ENCODE measurements at places on chromosomes 12 and 14.

DNA sequence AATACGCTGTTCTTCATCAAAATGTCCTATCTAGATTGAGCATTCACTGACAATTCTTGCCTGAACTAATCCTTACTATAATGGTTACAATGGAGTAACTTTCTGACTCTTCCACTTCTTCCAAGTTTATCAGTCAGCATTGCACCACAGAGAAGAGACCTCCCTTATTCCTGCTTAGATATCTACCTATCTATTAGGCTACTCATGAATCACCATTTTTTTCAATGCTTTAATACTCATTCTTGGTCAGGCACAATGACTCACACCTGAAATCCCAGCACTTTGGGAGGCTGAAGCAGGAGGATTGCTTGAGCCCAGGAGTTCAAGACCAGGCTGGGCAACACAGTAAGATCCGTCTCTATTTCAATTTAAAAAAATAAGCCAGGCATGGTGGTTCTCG, 39.3 kb downstream of the RPS6KA5 start:
- no peak for DNase-seq

GRCh38 chr12:60468546-60468945, 872.7 kb downstream of the SLC16A7 start:
- no peak for DNase-seq

DNA sequence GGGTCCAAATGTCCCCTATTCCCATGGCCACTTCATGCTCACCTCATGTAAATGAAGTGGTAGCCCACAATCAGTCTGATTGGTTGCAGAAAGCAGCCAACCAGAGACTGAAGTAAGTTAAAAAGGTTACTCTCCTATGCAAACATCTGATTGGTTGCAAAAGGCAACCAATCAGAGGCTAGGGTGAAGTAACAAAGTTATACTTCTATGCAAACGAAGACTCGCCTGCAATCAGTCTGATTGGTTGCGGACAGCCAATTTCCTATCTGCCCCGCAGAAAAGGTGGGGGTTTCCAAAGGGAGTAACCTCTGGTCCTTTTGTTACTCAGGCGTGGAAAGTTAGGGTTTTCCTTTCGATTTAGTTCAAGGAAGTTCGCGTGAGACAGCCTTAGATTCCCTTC, 208.1 kb upstream of the NEDD1 start:
- DNase-seq, result peak; percentile 7

DNA sequence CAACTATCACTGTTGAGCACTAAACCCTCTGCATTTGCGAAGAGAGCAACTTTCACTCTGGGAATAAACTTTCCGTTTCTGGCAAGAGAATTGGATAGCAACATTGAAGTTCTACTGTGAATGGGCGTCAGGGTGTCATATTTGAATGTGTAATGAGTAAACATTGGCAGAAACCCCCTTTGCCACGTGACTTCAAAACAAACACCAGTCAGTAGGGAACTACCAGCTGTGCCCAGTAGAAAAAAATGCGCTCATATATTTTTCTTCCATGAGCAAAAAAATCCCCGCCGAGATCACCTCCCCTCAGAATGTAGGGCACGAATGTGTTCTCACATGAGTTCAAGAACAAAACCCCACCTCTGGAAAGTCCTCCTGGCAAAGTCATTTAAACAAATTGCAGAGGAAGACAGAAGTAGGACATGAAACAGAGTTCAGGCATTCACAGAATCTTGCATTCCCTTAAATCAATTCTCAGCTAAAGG, 80.6 kb downstream of the BTG1 start:
- DNase-seq, result peak; percentile 48

GRCh38 chr14:92665661-92666110, 82.7 kb downstream of the LGMN start:
- no peak for DNase-seq

DNA sequence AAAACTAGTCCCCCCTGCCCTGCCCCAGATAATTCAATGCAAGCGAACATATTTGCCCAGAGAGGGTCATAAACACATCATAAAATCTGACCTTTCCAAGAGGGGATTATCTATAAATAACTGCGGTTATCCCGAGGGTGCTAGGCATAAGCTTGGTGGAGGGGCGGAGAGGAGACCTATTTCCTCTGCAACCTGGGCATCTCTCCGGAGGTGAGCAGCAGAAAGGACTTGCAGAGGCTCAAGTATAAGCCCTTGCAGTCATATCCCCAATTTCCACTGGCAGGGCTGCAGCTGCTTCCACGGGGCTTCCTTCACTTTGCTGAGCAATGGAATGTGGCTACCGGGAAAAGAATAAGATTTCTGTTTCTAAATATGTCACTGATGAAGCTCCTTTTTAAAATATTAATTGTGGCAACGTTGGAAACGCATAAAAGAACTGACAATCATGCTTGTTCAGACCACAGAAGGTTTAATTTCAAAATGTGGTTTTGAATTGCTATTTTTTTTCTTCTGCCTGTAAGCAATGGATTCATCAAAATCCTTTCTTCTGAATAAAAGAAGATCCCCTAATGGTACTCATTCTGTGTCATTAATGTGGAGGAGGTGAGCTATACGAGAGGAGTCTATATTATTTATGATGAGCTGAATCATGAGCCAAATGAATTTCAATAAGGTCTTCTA, 268.9 kb upstream of the ATP2B1 start:
- peak; percentile 44 for DNase-seq

- DNase-seq, result no peak
Observed at GRCh38 chr12:62523619-62524018, 57.0 kb downstream of the MON2 start.

- peak; percentile 37 for DNase-seq
Observed at GRCh38 chr12:102406033-102406584, 74.3 kb downstream of the IGF1 start.

DNA sequence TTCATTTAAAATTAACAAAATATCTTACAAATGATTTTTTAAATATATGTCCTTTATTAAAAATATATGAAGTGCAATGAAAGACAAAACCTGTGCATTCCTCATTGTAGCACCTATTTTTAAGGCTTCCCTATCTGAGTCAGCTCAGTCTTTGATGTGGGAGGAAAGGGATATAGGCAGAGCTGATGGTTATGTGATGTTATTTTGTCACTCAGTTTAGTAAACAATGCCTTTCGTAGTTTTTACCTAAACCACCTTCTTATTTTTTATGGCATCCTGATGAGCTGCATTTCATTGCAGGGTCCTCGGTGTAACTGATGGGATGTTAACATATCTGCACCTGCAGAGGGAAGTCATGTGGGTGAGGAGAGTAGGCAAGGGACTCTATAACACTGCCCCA, 58.9 kb upstream of the FRMD6 start:
- no peak for DNase-seq

- DNase-seq, result no peak
Observed at GRCh38 chr12:15693228-15693911, 95.8 kb downstream of the EPS8 start.

DNA sequence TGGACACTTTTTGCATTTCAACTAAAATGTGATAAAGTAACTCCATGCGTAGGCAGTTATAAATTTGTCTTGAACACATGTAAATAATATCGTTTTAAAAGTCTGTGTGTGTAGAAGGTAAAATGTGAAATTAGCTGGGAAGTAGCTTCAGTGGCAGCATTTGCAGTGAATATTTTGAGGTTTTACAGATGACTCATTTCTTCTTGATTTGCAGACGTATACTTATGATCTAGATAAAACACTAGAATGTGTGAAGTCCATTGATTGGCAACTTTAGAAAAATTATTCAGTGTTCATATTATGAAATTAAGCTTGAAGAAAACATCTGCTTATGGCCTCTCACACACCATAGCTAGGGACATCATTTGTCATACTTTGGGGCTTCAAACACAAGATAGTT, 788.6 kb upstream of the NOVA1 start:
- no peak for DNase-seq

- DNase-seq, result no peak
Observed at GRCh38 chr12:45732250-45732649, 2.7 kb downstream of the ARID2 start.

- DNase-seq, result no peak
Observed at GRCh38 chr12:130101370-130101769, 60.9 kb upstream of the FZD10 start.

GRCh38 chr14:81268016-81268416, 47.3 kb upstream of the GTF2A1 start:
- no peak for DNase-seq

DNA sequence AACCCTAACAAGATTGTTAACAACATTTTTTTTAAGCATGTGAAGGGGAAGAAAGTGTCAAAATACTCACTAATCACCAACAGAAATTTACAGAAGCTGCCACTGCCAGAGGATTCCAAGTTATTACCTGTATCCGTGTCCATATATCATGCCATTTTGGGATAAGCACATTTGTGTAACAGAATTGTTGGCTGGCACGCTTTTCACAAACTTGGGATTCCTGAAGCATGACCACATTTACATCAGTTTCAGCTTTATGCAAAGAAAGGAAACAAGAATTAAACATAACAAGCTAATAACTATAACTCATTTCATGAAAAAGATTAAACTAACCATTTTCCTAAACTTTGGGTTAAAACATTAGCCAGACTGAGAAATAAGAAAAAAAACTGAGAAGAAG, 5.9 kb downstream of the NEMP1 start:
- DNase-seq, result peak; percentile 84

DNA sequence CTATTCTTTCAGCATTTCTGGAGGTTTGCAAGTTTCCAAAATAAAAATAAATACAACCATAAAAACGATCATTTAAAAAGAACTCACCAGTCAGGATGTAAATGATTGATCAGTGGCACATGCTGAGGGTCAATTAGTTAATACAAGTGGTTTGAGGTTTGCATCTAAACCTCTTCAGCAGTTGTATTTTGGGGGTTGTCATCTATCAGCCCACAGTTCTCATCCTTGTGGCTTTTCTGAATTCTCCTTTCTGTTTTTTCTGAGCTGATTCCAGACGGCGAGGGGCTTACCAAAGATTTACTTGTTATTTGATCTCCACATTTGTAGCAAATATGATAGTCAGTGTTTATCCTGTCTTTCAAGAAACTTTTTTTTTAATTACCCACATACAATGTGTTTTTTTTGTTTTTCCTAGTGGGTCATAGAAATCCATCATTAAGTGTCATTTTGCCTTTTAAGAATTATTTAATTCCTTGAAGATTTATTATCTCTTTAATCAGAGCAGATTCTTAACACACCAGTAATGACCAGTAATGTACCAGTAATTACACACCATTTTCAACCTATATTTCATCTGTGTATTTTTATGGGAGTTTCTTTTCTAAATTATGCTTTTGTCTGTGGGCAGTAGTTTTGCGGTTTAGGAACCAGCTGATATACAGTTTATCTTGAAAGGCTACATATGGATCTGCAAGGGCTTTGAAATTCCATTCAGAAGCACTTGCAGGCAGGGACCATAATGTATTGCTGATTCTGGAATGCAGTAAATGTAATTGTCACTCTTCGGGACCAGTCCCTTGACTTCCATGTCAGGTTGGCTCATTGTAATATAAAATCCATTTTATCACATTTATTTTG, 56.3 kb upstream of the DAAM1 start:
- no peak for DNase-seq

- no peak for DNase-seq
Observed at GRCh38 chr14:77130386-77130785, 11.2 kb downstream of the ZDHHC22 start.

- no peak for DNase-seq
Observed at GRCh38 chr12:91630596-91631293, 448.1 kb upstream of the DCN start.

GRCh38 chr12:6836851-6837250, 3.9 kb upstream of the GNB3 start:
- no peak for DNase-seq

- DNase-seq, result no peak
Observed at GRCh38 chr12:50621399-50622300, 116.9 kb downstream of the DIP2B start.

GRCh38 chr12:68901551-68901950, 31.4 kb downstream of the CPM start:
- DNase-seq, result no peak

DNA sequence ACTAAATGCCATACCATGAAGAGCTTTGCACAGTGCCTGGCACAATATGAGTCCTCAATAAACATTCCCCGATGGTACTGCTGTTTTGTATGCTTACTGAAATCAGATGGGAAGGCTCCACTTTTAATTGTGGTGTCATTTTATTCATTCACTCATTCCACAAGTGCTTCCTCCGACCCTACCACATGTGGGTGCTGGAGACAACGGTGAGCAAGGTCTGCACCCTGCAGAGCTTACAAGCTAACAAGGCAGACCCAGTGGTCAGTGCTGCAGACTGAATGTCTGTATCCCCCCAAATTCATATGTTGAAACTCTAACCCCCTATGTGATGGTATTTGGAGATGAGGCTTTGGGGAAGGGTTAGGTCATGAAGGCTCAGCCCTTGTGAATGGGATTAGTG, 48.3 kb downstream of the RFX4 start:
- DNase-seq, result no peak

- DNase-seq, result no peak
Observed at GRCh38 chr12:101799774-101800173, 31.0 kb downstream of the GNPTAB start.

DNA sequence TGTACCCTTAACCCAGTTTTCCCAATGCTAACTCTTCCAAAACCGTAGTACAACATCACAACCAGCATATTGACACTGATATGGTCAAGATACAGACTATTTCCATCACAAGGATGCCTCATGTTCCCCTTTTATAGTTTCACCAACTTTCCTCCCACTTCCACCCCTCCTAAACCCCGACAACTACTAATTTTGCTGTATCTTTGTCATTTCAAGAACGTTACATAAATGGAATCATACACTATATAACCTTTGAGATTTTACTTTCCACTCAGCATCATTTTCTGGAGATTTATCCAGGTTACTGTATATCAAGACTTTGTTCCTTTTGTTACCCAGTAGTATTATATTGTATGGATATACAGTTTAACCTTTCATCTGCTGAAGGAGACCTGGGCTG, 88.9 kb downstream of the MED13L start:
- no peak for DNase-seq

GRCh38 chr14:41900644-41901043, 294.0 kb downstream of the LRFN5 start:
- DNase-seq, result no peak

- no peak for DNase-seq
Observed at GRCh38 chr12:11901701-11902524, 168.8 kb upstream of the BCL2L14 start.

DNA sequence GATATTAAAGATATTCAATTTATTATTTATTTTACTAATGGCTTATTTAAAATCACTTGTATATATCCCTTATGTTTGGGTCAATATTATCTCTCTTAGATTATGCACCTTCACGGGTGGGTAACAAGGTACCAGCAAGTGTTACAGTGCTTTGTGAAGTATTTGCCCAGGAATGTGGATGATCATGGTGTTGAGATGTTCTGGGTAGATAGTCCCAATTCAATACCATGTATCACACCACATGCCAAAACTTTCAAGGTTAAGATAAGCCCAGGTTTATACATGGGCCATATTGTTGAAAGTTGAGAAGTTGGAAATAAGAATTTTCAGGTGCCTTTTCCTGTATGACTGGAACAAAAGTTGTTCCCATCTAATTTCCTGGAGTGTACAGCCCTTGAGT, 131.3 kb upstream of the RASSF8 start:
- no peak for DNase-seq

GRCh38 chr12:6080149-6081045, 44.1 kb downstream of the VWF start:
- no peak for DNase-seq

Data from AG10803 (cell line).